EH (cell line): ENCODE measurements at places on chromosomes 5 and 9.
A peak's percentile ranks its signal among the peaks of the same experiment; 100 is the strongest.

GRCh38 chr5:81907012-81907635 is 64.7 kb upstream of the ATG10 start:
- DNase-seq: no peak

DNA sequence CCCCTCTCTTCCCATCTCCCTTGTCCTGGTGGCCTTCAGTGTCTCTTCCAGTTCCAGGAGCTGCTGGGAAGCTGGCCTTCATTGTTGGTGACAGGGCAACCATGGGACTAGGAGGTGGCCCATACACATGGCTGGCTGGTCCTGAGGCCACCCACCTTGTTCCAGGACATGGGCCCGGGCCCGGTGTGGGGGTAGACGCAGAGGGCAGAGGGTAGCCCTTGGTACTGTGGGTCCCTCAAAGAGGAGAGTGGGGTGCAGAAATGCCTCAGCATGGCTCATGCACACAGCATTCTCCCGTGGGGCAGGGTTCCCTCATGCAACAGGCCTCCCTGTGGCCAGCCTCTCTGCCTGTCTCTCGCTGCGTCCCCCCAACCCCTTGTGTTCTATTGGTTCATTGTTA is 20.8 kb downstream of the SLC6A7 start:
- DNase-seq: no peak

DNA sequence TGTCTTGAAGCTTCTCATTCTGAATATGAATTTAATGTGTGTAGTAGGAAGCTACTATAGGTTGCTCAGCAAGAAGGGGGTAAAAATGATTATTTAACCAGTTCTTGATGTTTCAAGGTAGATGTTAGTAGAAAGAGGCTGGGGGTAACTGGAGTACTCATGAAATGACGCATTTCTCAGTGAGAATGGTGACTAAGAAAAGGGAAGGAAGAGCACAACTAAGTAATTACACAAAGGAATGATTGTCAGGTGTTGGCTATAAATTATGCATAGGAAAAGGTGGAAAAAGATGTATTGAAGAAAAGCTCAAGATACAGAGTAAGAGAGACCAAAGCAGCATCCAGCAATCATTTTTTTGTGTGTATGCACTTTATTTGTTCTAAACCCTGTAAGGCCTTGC is 1.4 kb upstream of the PSIP1 start:
- no peak for DNase-seq

- peak; percentile 92 for DNase-seq
These were observed 77.0 kb upstream of the ZFAND5 start for GRCh38 chr9:72441848-72442607.

GRCh38 chr5:137393196-137393993 is 105.7 kb downstream of the SPOCK1 start:
- DNase-seq: no peak

DNA sequence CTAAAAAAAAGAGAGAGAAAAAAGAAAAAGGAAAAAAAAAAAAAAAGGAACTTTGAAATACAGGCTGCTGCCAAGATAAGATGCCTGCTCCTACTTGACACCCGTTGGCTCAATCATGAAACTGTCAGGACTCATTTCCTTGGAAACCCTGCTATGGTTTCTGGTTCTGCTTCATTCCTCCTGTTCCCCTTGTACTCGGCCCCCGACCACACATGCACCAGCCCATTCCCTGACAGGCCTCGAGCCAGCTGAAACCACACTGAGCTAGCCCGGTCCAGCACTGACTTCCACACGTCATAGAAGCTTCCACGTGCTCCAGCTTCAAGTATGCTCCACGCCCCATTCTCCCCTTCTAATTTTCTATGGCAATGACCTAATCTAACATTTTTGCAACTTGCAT is 93.2 kb downstream of the MYO10 start:
- DNase-seq: peak; percentile 28

GRCh38 chr5:128349044-128349858 is 188.8 kb downstream of the FBN2 start:
- peak; percentile 14 for DNase-seq
